Mucosa of descending colon (tissue), 3 donors: ENCODE measurements at places on chromosomes 3 and 15. TPM values are rescaled to one million over a fixed set of nuclear protein-coding genes. Genes with fewer than 3 reads are reported as not detected.
A peak's percentile ranks its signal among the peaks of the same experiment; 100 is the strongest.

GRCh38 chr3:45204136-45204535 lies 22.0 kb downstream of the TMEM158 start:
- no peak for DNase-seq

GRCh38 chr3:59545374-59545773 lies 495.5 kb upstream of the CFAP20DC start:
- no peak for DNase-seq

GRCh38 chr15:74394090-74394846 lies 26.8 kb upstream of the CYP11A1 start:
- DNase-seq = no peak

GRCh38 chr15:56491110-56491722 lies 26.3 kb upstream of the MNS1 start:
- peak; percentile 77 for DNase-seq

DNA sequence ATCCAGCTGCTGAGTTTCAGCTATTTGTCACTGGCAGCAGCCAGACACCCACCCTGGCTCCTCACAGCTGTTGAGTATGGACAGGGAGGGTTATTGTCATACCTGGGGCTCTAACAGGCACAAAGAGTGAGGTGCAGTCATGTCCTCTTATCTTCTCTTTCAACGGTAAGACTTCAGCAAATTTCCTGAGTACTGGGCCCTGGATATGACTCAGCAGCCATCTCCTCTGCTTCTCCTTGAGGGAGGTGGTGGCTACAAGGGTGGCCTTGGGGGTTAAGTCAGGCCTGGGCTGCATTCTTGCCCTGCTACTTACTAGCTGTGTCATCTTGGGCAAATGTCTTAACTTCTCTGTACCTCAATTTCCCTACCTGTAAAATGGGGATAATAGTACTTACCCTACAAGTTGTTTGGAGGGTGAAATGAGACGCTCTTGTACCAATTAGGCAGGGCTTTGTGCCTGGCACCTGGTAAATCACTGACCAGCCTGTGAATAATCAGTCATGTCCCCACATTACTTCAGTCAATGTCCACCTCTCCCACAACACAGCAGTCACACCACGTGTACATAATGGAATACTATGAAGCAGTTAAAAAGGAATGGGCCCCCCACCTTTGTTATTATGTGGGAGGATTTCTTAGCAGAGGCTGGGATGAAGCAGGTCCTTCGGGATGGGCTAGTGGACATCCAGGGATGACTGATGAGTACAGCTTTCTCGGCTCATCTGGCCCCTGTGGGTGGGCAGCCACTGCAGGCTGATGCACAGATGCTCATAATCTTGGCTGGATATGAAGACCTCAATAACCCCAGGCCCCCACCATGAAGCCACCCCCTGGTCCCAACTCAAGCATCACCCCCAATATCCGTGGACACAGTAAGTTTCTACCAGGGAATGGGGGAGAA lies 528.8 kb downstream of the SHQ1 start:
- DNase-seq = no peak

The UBA7 gene
- total RNA-seq = 139 TPM

The AGBL1 gene
- 0.32 TPM for total RNA-seq

GRCh38 chr3:136989781-136990524 lies 32.2 kb downstream of the IL20RB start:
- DNase-seq = no peak
